ENCODE measurements at places on chromosomes 5 and 9. TPM values are rescaled to one million over a fixed set of nuclear protein-coding genes. Genes with fewer than 3 reads are reported as not detected.

DNA sequence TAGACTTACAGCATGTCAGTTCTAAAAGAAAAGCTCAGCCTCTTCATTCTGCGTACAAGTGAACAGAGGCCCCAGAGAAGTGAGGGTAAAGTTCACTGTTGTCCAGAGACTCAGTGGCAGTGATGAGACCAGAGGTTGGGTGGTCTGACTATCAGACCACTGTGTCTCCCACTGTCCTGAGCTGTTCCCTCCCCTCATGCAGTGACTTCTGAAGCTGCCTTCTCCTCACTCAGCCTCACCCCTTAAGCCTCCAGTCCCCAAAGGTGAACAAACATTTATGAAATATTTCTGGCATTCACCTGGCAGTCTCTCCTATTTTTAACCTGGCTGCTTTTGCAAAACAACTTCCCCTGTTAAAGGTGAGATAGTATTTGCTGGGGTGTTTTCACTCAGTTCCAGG, 54.7 kb downstream of the ABLIM3 start:
- no peaks in the 10 kb centered on the region for H3K36me3 ChIP-seq
- no peak overlapping the region for H3K27ac ChIP-seq
- no peaks in the 10 kb centered on the region for H3K27me3 ChIP-seq
- no peak overlapping the region for H3K4me3 ChIP-seq

DNA sequence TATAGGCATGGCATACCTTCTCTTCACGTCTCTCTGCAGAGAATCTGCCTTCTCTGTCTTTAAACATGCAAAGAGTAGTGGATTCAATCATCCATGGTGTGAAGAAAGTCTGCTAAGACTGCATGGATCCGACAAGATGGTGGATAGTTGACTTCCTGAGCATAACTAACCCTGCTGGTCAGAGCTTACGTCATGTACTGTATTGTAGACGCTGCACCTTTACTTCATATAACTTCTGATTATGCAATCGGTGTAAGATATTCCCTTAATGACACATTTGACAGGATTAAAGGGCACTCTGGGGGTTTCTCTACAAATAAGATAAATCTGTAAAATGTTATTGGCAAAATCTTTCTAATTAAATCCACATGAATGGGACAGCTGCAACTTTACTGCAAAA, 240.3 kb upstream of the NREP start:
- H3K27ac ChIP-seq, result no peak overlapping the region
- no peaks in the 10 kb centered on the region for H3K36me3 ChIP-seq
- H3K4me3 ChIP-seq, result no peak overlapping the region
- no peaks in the 10 kb centered on the region for H3K4me1 ChIP-seq
- H3K27me3 ChIP-seq, result peaks cover 1% of the 10 kb centered on the region

- H3K4me3 ChIP-seq, result no peak overlapping the region
- no peaks in the 10 kb centered on the region for H3K27me3 ChIP-seq
- H3K36me3 ChIP-seq, result no peaks in the 10 kb centered on the region
- H3K27ac ChIP-seq, result no peak overlapping the region
These were observed 38.9 kb downstream of the LYRM7 start for GRCh38 chr5:131209506-131210150.

GRCh38 chr5:132364319-132364718, 5.2 kb upstream of the SLC22A5 start:
- DNase-seq, result no peak
- H3K27ac ChIP-seq, result no peak overlapping the region
- no peaks in the 10 kb centered on the region for H3K36me3 ChIP-seq
- H3K4me3 ChIP-seq, result no peak overlapping the region
- peaks cover 4% of the 10 kb centered on the region for H3K4me1 ChIP-seq

GRCh38 chr9:70865471-70865870, 255.9 kb downstream of the TRPM3 start:
- H3K27ac ChIP-seq, result no peak overlapping the region
- no peak for DNase-seq
- no peak overlapping the region for H3K4me3 ChIP-seq
- no peaks in the 10 kb centered on the region for H3K36me3 ChIP-seq
- no peaks in the 10 kb centered on the region for H3K27me3 ChIP-seq

GRCh38 chr5:56412601-56413379, 179.7 kb upstream of the ANKRD55 start:
- H3K36me3 ChIP-seq, result no peaks in the 10 kb centered on the region
- no peaks in the 10 kb centered on the region for H3K27me3 ChIP-seq
- H3K27ac ChIP-seq, result no peak overlapping the region
- no peaks in the 10 kb centered on the region for H3K4me1 ChIP-seq
- H3K4me3 ChIP-seq, result no peak overlapping the region
- no peak for DNase-seq

DOCK2 gene
- total RNA-seq, result 0.62 TPM

COL15A1 gene
- not detected for total RNA-seq

FCN1 gene
- total RNA-seq, result not detected
